ENCODE measurements at places on chromosomes 3 and 15. TPM values are rescaled to one million over a fixed set of nuclear protein-coding genes. Genes with fewer than 3 reads are reported as not detected.

RPS17 gene
- 3,513 TPM for total RNA-seq

COLQ gene
- total RNA-seq, result not detected

BLM gene
- 1.6 TPM for total RNA-seq

CCDC13 gene
- total RNA-seq, result 1.8 TPM

CISH gene
- 2.7 TPM for total RNA-seq

SLC24A5 gene
- not detected for total RNA-seq

RARRES1 gene
- 88.2 TPM for total RNA-seq

CHCHD4 gene
- total RNA-seq, result 13.4 TPM

EIF1B gene
- 20.0 TPM for total RNA-seq

PDIA5 gene
- total RNA-seq, result 50.9 TPM

PRRT3 gene
- total RNA-seq, result 3.6 TPM

APBA2 gene
- 31.2 TPM for total RNA-seq
